Astrocyte (in vitro differentiated cells and primary cell): ENCODE measurements at places on chromosomes 7 and 10. TPM values are rescaled to one million over a fixed set of nuclear protein-coding genes. Genes with fewer than 3 reads are reported as not detected.

DNA sequence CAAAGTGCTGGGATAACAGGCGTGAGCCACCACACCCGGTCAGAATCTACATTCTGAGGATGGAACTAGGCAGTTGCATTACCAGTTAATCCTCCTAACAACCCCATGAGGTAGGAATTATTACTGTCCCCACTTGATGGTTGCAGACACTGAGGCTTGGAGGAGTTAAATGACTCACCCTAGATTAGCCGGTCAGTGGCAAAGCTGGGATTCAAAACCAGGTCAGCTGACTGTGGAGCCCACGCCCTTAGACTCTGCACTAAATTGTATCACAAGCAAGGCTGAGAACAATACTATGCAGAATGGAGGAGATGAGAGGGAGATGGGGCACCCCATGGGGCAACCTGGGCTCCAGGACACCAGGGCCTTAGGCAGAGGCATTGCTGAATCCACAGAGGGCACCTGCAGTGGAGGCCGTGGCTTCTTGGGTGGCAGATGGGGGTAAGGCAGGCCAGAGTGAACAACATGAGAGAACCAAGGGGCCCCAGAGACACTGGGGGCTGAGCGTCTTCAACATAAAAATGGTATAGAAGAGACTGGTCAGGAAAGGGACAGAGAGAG lies 723.4 kb downstream of the PARD3 start:
- H3K27me3 ChIP-seq = no peaks in the 10 kb centered on the region
- no peak for DNase-seq
- no peak overlapping the region for H3K27ac ChIP-seq
- H3K4me1 ChIP-seq = no peaks in the 10 kb centered on the region
- H3K4me3 ChIP-seq = no peak overlapping the region

GRCh38 chr7:103875718-103876117 lies 113.7 kb downstream of the RELN start:
- DNase-seq = no peak
- H3K27me3 ChIP-seq = no peaks in the 10 kb centered on the region
- H3K4me3 ChIP-seq = no peak overlapping the region
- no peaks in the 10 kb centered on the region for H3K4me1 ChIP-seq
- H3K36me3 ChIP-seq = no peaks in the 10 kb centered on the region

OR13A1 gene
- total RNA-seq = not detected in 2 replicates

NXPH1 gene
- 0.16 TPM in 1 of 2 replicates, not detected in the other for total RNA-seq

VIPR2 gene
- total RNA-seq = 0.43 and 0.68 TPM in 2 replicates

DNA sequence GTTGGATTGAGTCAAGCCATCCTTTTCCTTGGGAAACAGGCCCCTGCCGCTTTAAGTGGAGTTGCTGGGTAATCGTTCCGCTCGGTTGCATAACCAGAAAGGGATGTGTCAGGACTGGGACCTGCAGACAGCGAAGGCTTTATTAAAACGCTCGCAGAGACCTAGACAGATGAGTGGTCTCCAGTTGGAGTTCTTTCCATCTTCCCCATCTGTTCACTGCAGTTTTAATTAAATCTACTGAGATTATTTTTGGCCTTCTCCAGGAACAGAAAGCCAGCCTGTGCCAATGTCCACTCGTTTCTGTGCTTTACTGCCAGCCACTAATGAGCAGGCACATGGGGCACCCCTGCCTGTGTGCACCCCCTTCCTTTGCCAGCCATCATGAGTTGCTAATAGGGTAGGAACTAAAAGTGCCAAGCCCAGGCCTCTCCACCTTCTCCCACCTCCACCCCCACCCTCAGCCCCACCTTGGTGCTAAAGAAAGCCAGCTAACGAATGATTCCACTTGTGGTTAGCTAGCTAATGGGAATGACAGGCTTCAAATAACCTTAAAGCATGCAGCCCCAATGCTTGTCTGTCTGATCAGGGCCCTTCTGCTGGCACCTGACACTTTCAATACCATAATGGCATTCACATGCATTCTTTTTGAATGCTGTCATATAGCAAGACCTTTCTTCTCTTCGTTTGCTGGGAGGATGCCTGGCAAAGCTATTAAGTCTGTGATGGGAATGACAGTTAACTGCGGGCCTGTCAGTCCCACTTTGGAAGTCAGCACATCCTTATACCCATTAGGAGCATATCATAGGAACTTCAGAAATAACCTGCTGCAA lies 556.8 kb upstream of the GALNT17 start:
- no peaks in the 10 kb centered on the region for H3K27me3 ChIP-seq
- no peak overlapping the region for H3K4me3 ChIP-seq
- H3K36me3 ChIP-seq = no peaks in the 10 kb centered on the region
- DNase-seq = peak; percentile 66
- no peak overlapping the region for H3K27ac ChIP-seq

ACSM6 gene
- not detected in 2 replicates for total RNA-seq

DNA sequence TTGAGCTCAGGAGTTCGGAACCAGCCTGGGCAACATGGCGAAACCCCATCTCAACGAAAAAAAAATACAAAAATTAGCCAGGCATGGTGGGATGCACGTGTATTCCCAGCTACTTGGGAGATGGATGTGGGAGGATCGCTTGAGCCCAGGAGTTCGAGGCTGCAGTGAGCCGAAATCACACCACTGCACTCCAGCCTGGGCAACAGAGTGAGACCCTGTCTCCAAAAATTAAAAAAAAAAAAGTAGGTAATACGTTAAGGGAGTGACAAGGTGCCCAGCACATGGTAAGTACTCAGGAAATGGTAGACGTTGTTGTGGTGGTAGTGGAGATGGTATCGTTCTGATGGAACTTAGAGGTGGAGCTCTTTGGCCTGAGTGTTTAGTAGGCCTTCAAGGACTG lies 41.0 kb upstream of the XPNPEP1 start:
- H3K27ac ChIP-seq = no peak overlapping the region
- no peak overlapping the region for H3K4me3 ChIP-seq
- peaks cover 53% of the 10 kb centered on the region for H3K4me1 ChIP-seq
